Frontal cortex (tissue), 4 donors: ENCODE measurements at places on chromosomes 12 and 14.

DNA sequence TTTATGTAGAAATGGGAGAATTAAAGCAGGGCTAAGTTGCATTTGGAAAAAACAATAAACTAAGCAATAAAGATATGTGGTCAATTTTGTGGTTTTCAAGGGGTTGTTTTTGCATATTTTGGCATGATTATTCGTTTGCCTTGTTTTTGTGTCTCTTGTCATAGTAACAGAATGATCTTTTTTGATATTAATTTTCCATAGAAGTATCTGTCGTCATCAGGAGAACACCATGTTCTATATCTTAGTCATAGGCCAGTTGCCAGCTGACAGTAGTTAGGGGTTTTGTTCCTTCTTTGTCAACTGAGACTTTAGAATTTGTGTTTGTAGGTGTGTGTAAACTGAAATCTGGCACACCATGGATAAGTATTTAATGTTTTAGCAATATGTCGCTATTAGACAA, 1354.8 kb downstream of the LRFN5 start:
- DNase-seq = no peak

DNA sequence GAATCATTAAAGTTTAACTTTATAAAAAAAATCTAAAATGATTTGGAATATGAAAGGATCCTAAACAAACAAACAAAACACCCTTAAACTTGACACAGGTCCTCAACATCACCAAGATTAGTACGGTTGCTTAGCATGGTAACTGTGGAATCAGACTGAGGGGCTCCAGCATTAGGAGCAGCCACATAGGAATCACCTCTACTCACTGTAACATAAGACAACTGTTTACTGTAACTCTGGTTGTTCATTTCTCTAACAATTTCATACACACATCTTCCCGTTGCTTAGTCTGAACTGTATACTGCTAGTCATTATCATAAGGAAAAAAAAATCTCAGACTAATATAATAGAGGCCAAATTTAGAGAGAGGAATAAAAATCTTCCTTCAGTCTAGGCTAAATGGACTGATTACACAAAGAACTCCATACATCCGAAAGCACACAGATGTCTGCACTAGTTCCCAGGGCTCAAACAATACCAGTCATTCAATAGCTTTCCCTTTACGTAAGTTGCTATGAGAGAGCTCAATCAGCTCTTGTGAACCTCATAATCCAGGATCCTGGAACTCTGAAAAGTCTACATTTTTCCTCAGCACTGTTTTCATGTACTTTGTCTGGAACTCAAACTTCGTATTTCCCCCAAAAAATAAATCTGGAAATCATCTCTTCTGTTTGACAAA, 26.0 kb downstream of the LRP6 start:
- DNase-seq = peak; percentile 32

- no peak for DNase-seq
Observed at GRCh38 chr12:107545737-107546353, 139.8 kb upstream of the PWP1 start.

- DNase-seq = no peak
Observed at GRCh38 chr14:97057238-97058073, 260.3 kb downstream of the VRK1 start.

DNA sequence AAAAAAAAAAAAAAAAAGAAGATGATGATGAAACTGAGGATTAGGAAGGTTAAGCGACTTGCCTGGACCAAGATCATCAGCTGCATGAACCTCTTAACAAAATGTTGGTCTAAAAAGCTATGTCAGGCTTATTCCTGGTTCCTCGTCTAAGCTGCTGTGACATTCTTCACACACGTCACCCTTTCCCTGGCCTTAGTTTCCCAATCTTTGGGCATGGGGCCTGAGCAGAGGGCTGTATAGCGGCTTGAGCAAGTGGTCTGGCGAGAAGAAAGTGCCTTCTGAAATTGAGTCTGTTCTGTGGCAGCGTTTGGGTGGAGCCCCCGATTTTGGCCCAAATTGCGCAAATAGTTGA, 58.7 kb upstream of the CCND2 start:
- DNase-seq = no peak

DNA sequence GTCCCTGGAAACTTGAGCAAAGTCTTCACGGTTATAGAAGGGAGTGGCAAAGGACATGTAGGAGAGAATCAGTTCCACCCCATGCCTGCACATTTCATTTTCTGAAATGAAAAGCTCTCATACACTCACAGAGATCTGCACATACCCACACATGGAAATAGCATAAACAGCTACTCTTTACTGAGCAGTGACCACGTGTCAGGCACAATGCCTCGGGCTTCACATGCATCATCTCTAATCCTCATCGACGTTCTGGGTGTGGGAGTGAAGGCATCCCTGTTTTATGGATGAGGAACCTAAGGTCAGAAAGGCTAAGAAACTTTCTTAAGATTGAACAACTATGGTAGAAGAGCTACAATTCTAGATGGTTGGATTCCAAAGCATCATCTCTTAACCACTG, 198.8 kb downstream of the DAD1 start:
- DNase-seq = no peak

DNA sequence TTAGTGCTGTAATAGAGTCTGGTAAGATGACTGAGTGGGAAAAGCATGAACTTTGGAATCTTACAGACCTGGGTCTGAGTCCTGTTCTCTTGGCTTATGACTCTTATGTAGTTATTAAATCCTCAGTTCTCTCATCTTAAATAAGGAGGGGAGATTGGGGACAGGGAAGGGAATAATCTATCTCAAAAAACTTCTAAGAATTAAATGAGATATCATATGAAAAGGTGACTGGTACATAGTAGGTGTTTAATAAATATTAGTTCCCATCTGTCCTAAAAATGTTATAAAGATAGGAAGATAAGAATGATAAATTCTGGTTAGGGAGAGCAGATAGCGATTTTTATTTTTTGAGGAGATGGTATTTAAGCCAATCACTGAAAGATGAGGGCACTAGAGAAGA, 119.1 kb downstream of the INSM2 start:
- DNase-seq = no peak

GRCh38 chr12:59115995-59116394, 195.7 kb upstream of the LRIG3 start:
- no peak for DNase-seq

DNA sequence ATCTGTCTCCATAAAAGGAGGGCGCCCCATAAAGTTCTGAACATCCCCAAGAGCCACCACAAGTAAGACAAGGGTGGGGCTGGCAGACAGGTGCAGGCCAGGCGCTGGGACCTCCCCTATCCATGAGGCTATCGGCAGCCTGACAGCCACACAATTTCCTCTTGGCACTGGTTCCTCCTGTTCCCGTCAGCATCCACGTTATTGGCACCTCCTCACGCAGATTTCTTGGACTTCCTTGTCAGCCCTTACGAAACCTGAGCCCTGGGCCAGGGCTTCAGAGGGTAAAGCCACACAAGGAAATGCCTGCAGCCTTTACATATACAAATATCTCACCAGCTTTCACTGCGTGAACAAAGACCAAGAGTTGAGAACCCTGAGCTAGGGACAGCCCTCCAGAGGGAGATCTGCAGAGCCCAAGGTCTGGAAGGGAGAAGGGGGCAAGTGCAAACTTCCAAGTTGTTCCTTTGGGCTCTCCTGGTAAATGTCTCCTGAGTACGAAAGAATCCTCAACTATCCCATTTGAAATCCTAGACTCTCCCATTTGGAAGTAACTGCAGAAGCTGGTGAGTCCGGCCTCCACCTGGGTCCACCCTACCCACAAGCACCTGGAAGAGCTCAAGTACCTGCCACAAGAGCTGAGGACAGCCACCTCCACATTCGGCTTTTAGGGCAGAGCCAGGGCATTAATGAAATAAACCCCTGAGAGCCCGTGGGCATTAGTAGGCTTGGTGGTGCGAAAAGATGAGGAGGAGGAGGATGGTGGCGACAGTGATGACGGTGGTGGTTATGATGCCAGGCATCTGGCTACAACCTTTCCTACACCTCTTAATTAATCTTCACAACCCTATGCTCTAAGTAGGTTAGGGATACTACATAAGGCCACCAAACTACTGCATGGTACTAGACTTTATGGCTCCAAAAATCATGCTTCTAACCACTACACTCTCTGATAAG, 5.5 kb upstream of the TC2N start:
- DNase-seq = no peak

DNA sequence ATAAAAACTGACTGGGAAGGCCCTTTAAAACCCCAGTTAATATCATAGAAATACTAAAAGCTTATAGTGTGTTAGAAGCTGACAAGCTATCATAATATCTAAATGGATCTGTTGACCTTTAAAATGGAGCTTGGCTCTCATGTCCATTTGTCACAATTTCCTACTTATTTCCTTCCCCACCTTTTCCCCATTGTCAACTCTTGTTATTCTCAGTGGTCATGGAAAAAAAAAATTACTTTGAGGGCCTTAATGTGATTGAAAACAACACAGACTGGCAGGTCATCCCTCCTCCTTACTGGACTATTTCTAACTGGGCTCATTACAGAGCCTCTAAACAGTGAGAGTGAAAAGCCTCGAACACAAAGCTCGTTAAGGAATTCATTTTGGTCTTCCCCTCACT, 13.7 kb upstream of the WNK1 start:
- no peak for DNase-seq

- DNase-seq = no peak
Observed at GRCh38 chr14:40870252-40870651, 736.4 kb upstream of the LRFN5 start.
